Activated CD8-positive, alpha-beta memory T cell treated with anti-CD3 and anti-CD28 coated beads for 24 hours (primary cell): ENCODE measurements at places on chromosomes 2 and 18.

- no peak for DNase-seq
Observed at GRCh38 chr2:197908990-197909776, 104.8 kb downstream of the PLCL1 start.

DNA sequence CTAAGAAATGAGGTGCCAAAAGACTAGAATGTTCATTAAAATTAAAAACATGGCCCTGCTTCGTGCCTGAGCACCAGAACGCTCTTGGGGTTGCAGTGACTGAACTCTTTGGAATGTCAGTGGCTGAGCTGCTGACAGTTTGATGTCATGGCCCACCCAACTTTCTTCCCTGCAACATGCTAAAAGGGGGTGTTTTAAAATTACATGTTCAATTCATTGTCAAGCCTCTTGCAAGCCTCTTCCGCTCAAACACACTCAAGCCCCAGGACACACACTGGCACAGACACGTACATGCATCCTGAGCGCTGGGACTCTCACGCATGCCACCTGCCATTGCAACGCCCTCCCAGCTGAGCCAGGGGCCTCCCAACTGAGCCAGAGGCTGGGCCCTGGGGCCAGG is 12.6 kb downstream of the RUFY4 start:
- no peak for DNase-seq

- no peak for DNase-seq
Observed at GRCh38 chr2:71282493-71282892, 49.1 kb upstream of the ZNF638 start.

DNA sequence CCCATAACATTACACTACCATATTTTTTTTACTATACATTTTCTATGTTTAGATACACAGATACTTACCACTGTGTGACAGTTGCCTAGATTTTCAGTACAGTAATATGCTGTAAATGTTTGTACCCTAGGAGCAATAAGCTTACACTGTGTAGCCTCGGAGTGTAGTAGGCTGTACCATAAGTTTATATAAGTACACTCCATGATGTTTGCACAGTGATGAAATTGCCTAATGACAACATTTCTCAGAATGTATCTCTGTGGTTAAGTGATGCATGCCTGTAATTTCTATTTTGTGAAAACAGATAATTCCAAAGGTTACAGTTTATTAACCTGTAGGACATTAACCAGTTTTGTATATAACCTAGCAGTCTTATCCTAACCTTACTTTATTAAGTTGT is 128.1 kb upstream of the RBMS1 start:
- no peak for DNase-seq

DNA sequence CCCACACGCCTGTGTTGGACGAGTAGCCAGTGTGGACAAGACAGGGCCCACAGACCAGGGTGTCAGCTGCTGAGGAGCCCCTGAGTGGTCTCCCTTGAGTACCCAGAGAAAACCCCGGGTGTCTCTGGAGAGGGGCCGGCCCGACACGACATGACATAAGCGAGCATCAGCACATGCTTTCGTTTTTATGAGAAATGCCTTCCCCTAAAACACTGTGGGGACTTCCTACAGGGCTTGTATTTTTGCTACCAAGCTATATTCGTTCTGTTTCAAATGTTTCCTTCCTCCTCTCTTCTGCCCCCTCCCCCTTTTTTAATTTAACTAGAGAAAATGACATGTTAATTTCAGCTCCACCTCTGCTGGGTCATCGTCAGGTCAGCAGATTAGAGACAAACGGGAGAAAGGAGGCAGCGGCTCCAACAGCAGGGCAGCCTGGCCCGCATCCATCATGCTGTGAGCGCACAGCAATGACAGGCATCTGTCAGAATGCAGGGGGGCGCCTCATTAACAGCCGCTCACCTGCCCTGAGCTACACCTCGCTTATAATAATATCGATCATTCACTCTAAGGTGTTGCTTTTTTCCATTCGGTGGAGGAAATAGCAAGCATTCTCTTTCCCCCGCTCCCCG is 286.2 kb downstream of the ZNF516 start:
- DNase-seq: no peak

DNA sequence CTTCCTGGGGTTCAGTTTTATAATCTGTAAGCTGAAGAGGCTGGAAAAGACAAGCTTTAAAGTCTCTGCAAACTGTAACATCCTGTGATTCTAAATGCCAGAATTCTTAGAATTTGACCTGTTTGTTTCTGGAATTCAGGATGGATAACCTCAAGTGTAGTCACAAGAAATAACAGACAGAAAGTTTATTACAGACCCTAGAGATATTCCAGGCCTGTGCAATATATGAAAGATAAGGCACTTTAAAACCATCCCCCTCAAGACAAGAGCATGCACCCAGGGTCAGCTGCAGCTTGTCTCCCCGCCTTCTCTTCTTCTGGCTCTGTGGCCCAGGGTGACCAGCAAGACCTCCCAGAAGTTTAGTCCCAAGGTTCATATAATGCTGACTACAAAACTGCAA is 298.7 kb upstream of the ACVR2A start:
- no peak for DNase-seq

DNA sequence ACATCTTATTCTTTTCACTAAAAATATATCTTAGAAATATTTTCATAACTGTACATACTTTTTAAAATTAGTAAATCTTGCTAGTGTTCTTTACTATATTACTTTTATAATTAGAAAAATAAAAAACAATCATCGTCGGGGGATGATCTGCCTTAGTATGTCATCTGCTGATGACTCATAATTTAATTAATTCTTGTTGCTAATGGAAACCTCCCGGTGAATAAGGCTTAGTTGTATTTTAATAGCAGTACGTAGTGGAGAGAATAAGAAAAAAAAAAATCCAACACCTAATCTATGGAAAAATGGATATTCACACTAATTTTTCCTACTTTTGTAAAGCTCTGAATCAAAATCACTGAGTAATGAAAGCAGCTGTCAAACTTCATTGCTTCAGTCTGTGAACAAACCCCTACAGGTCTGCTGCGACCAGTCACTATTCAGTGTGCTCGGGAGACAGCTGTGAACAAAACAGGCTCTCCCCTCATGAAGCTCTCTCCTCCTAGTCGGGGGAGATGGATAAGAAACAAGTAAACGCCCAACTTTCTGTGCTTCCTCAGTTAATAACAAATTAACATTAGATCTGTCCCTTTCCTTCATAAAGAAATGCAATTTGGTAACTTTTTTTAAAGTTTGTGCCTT is 97.4 kb upstream of the UPP2 start:
- DNase-seq: no peak

DNA sequence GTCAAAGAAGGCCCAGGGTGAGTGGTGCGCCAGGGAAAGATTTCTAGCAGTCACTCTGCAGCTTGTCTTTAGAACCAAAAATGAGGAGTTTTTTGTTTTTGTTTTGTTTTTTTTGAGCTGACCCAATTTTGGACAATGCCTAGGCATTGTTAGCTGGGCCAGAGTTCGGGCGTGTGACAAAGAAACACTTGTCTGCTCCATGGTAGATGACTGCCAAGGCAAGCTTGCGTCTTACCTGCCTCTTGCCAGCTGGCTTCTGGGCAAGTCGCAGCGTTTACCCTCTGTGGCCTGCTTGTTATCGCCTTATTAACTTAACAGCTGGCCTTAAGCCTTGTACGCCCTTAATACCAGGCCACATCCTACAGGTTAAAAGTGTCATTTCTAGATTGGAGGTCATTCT is 114.3 kb downstream of the GALNT1 start:
- no peak for DNase-seq

GRCh38 chr18:12338382-12338781 is 30.3 kb downstream of the TUBB6 start:
- DNase-seq: no peak

DNA sequence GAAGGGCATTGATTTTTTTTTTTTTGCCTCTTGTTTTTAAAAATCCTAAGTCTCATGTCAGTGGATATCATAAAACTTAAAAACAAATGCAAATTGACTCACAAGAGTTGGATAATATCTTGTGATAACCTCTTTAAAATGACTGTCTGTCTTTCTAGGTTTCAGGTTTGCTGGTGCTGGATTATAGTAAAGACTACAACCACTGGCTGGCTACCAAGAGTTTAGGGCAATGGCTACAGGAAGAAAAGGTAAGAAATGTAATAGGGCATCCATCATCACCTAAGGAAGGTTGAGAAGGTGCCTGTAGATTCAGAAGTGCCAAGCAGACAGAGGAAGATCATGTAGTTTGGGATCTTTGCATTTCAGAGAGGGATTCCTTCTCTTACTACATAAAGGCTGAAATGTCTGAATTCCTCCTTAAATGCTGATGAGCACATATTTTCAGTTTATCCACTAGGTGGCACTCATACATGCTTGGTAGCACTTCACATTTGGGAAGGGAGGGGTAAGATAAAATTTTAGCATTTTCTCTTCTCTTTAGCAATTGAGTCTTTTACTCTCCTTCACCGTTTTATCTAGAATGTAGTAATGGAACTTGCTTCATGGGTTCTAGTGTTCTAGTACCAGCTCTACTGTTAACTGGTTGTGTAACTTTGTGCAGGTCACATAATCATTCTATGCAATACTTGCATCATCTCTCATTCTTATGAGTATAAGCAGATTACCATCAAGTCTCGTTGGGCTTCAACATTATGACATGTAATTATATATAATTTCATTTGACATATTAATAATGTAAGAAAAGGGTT is 21.1 kb downstream of the CPS1 start:
- no peak for DNase-seq

GRCh38 chr2:11829324-11829946 is 83.0 kb downstream of the LPIN1 start:
- DNase-seq: peak; percentile 81

GRCh38 chr2:208077276-208077675 is 47.0 kb downstream of the CRYGD start:
- DNase-seq: no peak

GRCh38 chr2:42881732-42882131 is 89.3 kb upstream of the HAAO start:
- DNase-seq: peak; percentile 43

- DNase-seq: no peak
Observed at GRCh38 chr2:235444101-235444597, 49.7 kb upstream of the AGAP1 start.

GRCh38 chr2:150209746-150210145 is 277.7 kb downstream of the RND3 start:
- DNase-seq: no peak

- DNase-seq: no peak
Observed at GRCh38 chr2:85355073-85355410, 473 bp downstream of the ELMOD3 start.

- no peak for DNase-seq
Observed at GRCh38 chr18:6482198-6482977, 67.7 kb upstream of the L3MBTL4 start.

DNA sequence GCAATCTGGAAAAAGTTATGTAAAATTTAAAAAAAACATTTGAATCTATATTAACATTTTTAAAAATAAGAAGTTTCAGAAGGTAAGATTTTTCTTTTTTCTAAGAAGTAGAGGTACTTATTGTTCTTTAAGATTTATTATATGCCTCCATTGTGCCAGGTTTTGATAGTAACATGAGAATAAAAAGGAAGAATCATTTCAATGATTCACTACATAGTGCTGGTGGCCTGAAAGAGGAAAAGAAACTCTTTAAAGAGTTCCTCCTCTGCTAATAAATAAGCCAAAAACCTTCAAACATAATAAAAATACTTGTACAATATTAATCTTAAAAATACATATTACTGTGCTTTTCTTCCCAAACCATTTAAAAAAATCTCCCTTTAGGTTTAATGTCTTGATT is 69.0 kb downstream of the ANKRD44 start:
- no peak for DNase-seq

DNA sequence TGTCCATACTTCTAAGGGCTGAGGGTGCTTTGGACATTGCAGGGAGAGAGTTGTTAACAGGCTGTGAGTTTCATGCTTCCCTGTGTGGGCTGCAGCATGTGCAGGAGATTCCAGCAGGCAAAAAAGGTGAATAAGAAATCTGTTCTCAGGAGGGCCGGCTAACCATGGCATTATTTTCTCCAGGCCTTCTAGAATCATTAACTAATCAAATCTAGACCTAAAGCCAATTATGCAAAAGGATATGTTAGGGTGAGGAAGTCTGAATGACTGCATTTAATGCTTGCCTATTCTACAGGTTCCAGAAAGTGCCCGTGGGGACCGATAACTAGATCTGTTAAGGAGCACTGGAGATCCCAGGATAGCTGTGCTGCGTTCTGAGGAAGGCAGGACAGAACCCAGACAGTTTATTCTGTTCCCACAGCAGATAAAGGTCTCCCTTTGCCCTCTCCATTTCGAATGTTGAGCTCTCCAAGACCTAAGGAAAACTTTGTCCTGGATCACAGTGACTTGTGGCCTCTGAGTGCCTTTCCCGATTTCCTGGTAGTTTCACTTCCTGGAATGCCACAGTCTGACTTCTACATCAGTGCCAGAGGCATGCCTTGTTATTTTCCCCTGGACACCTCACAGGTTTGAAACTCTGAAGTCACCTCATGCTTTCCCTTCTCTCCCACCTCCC is 50.0 kb upstream of the ZFP36L2 start:
- no peak for DNase-seq

GRCh38 chr2:167880415-167880814 is 367.0 kb downstream of the STK39 start:
- DNase-seq: no peak

DNA sequence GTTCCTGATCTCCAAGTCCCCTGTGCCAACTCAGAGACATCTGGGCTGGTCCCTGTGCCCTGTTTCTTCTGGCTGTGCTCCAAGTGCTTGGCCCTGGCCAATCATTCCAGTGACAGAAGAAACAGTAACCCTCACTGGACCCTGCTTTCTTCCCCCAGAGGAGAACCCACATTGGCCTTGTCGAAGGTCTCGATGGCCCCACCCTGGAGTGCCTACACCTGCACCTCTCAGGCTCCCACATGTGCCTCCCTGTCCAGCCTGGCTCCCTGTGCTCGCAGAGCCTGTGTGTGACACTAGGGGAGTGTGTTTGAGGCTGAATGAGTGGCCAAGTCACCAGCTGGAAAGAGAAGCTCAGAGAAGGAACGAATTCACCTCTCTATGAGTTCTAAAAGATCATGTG is 5.9 kb upstream of the MAL start:
- DNase-seq: no peak

GRCh38 chr2:110860630-110861029 is 128.3 kb downstream of the ACOXL start:
- DNase-seq: peak; percentile 62

GRCh38 chr2:74191596-74192380 is 6.6 kb upstream of the MTHFD2 start:
- no peak for DNase-seq

- DNase-seq: peak; percentile 98
Observed at GRCh38 chr2:28894470-28895188, at the start of gene WDR43. WDR43 (plus strand) TSS chr2:28894667; CDS start chr2:28894699, 32 bp downstream.

DNA sequence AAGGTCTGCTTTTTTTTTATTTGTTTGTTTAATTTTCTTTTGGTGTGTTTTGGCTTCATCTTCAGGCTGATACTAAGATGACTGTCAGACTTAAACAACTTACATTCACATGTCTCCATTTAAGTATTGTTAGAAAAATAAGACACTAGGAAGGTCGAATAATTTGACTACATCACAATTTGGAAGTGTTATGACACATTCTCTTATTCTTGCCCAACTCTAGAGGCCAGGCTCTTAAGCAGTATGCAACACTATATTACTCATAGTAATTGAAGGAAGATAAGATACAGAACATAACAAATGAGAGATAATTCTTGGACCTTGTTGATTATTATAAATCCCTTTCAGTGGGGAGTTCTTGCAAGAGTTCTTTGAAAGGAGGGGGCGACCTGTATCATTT is 295.3 kb upstream of the COL3A1 start:
- no peak for DNase-seq

- DNase-seq: no peak
Observed at GRCh38 chr2:169091761-169092519, 22.6 kb downstream of the DHRS9 start.

- DNase-seq: no peak
Observed at GRCh38 chr18:4207383-4207985, 247.6 kb downstream of the DLGAP1 start.

- no peak for DNase-seq
Observed at GRCh38 chr18:58118536-58118935, 74.5 kb downstream of the NEDD4L start.

- DNase-seq: no peak
Observed at GRCh38 chr2:234469972-234470371, 26.9 kb downstream of the ARL4C start.
